ENCODE measurements at places on chromosomes 13 and 19.

DNA sequence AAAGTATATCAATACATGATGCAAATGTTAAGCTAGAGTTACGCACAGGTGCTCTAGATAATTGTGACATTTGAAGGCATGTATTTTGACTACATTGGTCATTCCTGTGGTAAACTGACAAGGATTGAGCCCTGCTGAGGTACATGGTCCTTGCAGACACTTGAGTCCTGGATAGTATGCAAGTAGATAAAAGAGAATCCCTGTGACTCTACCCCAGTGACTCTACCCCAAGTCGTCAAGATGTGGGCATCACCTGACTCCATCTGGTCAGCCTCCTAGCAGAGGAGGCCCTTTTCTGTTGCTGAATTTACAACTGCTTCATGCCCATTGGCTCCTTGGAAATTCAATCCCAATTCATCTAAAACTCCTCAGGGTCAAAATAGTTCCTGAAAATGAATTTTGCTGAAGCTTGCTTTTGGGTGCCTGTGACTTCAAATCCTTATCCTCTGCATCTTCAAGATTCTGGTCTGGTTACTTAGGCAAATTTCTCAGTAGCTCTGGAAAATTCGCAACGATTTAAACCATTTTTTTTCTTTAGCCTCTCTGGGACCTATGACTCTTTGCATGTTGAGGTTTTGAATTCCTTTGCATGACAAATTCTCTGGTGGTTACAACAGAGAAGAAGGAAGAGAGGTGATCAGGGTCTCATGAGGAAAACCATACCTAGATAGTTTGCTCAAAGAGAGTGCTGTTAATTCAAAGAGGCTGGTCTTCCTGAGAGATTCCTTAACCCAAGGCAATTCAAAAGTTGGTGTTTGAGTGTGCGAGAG is 422.1 kb downstream of the FGF9 start:
- no peak overlapping the region for H3K4me3 ChIP-seq
- no peaks in the 10 kb centered on the region for H3K4me1 ChIP-seq
- H3K27me3 ChIP-seq, result no peaks in the 10 kb centered on the region
- H3K36me3 ChIP-seq, result no peaks in the 10 kb centered on the region
- no peak overlapping the region for H3K27ac ChIP-seq
- no peak for DNase-seq

DNA sequence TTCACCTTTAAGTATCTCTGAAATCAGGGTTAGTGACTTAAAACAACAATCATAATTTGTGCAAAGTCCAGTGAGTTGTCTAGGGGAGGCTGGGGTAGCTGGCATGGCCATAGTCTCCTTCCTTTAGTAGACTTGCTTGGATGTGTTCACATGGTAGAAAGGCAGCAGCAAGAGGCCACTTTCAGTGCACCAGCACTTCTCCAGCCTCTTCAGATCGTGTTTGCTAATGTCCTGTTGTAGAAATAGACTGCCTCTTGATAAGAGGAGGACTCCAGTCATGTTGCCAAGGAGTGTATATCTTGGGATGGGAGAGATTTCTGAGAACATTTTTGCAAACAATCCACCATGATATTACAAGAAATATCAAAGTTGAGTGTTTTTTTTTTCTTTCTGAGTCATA is 22.9 kb downstream of the WDFY2 start:
- no peaks in the 10 kb centered on the region for H3K4me1 ChIP-seq
- H3K27ac ChIP-seq, result no peak overlapping the region
- no peaks in the 10 kb centered on the region for H3K27me3 ChIP-seq
- no peaks in the 10 kb centered on the region for H3K36me3 ChIP-seq

- no peak overlapping the region for H3K4me3 ChIP-seq
- DNase-seq, result no peak
- no peaks in the 10 kb centered on the region for H3K27me3 ChIP-seq
- no peak overlapping the region for H3K27ac ChIP-seq
These were observed 148.1 kb downstream of the NHLRC3 start for GRCh38 chr13:39186205-39186875.

DNA sequence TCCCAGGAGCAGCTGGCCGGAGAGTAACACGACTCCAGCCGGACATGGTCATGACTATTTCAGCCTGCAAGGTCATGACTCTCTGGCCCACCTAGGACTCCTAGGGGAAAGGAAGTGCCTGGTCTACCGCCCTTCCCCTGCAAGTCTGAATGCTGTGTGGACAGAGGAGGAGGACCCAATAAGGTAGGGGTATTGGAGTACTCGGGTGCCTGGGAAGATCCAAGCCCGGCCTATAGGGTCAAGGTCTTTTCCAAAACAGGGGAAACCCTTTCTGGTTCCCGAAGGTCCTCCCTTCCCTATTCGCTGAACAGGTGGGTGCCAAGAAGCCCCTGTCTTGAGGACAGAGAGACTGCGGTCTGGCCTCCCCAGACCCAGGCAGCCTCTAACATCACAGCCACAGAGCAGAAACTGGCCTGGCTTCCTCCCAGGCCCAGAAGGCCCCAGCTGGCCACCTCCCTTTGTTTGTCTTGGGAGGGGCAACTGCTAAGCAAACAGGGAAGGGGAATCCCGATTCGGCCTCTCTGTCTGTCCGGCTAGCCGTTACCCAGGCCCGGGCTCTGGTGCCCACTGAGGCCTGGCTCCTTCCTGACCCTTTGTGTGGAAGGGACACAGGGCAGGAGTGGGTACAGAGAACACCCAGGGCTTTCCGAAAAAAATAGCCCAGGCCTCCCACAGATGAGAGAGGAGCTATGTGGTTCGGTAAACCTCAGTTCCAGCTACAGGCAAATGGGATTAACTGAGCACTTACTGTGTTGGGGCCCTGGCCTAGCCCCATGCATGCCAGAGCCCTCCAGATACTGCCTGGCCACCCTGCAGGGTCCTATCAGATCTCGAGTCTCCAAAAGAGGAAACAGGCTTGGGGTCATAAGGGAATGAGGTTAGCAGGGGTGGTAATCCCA is 5.2 kb upstream of the GRAMD1A start:
- peaks cover 8% of the 10 kb centered on the region for H3K4me1 ChIP-seq
- no peaks in the 10 kb centered on the region for H3K27me3 ChIP-seq
- no peaks in the 10 kb centered on the region for H3K36me3 ChIP-seq
- no peak overlapping the region for H3K4me3 ChIP-seq
- H3K27ac ChIP-seq, result no peak overlapping the region
- DNase-seq, result no peak

GRCh38 chr13:31038834-31039552 is 106.5 kb downstream of the TEX26 start:
- H3K36me3 ChIP-seq, result no peaks in the 10 kb centered on the region
- no peak for DNase-seq
- H3K4me3 ChIP-seq, result no peak overlapping the region
- peaks cover 20% of the 10 kb centered on the region for H3K27me3 ChIP-seq
- H3K4me1 ChIP-seq, result no peaks in the 10 kb centered on the region
- no peak overlapping the region for H3K27ac ChIP-seq
